ENCODE measurements at places on chromosomes 6 and 20.

DNA sequence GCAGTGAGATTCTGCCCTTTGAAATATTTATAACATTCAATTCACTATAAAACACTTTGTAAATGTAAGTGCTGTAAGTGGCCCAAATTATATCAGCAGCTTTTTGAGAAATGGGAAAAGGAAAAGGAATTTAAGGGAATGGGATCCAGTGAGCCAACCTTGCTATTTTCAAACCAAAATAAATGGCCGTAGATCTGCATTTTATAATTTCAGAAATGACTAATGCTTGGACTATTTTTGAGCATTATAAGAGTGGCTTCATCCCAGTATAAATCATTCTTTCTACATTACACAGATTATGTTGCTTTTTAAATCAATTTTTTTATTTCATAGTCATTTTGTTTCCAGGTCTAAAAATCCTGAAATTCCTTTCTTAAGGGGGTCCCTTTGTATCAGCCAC is 49.2 kb downstream of the ANKRD6 start:
- no peak for DNase-seq

DNA sequence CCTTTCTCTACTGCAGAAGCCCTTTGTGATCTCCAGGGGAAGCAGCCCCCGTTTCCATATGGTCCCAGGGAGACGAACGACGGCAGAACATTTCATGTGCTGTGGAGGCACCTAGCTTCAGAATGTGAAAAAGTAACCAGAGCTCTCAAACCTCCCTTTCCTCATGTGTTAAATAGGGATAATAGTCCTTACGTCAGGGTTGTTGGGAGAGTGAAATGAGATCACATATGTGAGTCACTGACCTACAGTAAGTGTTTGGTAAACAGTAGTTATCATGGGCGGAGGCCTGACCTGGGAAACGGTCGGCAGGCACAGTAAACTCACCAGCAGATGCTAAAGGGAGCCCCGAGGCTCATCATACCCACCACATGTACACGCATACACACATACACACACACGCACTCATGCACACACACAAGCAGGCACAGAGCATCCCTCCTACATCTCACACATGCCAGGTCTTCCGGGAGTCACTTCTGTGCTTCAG is 89.7 kb downstream of the LY86 start:
- no peak for DNase-seq

DNA sequence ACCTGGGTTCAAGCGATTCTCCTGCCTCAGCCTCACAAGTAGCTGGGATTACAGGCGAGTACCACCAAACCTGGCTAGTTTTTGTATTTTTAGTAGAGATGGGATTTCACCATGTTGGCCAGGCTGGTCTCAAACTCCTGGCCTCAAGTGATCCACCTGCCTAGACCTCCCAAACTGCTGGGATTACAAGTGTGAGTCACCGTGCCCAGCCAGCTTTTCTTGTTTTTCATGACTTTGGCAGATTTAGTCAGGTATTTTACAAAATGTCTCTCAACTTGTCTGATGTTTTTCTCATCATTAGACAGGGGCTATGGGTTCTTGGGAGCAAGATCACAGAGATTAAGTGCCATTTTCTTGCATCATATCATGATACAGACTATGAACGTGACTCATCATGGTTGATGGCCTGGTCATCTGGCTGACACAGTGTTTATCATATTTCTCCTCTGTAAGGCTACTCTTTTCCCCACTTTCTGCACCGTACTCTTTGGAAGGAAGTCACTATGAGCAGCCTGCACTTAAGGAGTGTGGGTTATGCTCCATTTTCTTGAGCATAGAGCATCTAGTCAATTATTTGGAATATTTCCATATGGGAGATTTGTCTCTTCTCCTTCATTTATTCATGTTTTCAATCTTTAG is 67.8 kb downstream of the RNF182 start:
- no peak for DNase-seq

- no peak for DNase-seq
These were observed 2.4 kb upstream of the GCLC start for GRCh38 chr6:53547166-53547810.

GRCh38 chr6:41371992-41372831 is 36.8 kb downstream of the NCR2 start:
- DNase-seq, result no peak

Data from SIG-M5 (cell line).